ENCODE measurements at places on chromosomes 13 and 19.
A peak's percentile ranks its signal among the peaks of the same experiment; 100 is the strongest.

DNA sequence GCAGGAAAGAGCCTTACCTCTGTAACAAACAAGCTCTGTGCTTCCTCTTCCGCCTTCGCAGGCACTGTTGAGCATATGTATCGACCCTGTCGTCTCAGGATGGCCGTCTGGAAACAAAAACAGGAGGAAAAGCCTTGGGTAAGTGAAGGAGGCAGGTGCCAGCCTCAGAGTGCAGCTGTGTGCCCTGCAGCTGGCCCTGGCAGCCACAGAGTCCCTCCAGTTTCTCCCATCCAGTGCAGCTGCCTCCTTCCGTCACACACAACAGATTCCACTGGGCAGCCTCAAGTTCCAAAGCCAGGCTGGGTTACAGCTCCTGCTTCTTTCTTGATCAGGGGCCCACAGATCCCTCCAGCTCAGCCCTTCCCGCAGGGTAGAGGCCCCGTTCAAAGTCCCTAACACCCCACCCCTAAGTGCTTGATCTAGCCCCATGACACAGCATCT lies 47.7 kb downstream of the DOCK9 start:
- DNase-seq, result peak; percentile 49

DNA sequence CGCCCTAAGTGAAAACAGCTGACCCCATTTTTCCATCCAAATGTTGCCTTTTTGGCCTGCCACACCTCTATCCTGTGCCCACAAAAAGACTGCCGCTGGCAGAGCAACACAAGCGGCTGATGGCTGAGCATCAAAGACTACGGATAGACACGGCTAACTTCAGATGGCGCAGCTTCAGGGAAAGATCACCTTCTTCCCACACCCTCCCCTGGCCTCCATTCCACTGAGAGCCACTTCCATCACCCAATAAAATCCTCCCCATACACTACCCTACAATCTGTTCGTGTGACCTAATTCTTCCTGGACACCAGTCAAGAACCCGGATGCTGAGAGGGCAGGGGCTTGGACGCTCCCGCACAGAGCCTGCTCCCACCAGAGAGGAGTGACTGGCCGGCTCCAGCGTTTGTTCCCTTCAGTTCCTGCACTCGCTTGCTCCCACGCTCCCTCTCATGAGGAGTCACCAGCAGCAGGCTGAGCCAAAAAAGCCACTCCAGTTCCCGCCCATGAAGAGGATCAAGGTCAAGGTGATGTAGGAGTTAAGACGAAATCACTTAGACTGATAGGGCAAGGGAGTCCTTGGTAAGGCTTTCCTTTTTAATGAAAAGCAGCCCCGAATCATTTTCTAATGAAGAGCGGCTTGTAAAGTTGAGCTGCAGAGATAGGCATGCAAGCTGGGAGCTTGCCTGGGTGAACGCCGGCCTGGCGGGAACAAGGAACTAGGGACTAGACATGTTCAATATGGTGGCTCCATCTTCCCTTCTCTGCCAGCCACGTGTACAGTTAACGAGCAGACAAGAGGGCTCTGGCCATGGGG lies 35.7 kb downstream of the TSKS start:
- no peak for DNase-seq

DNA sequence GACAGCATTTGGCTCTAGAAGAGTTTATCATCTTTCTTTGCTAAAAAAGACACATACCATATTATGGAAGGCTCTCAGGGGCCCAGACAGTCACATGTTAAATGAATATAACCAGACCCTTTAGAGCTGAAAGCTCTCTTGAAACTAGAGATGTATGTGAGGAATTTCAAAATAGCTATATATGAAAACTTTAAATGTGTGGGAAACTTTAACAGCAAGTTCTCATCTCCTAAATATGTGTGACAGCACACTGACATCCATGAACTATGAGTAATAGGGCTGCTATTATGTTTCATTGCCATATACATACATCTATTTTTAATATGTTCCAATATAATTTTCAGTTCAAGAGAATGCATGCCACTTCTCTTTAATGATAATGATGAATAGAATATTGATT lies 509.5 kb downstream of the GPC6 start:
- no peak for DNase-seq

GRCh38 chr13:51759240-51759639 lies 44.7 kb downstream of the DHRS12 start:
- no peak for DNase-seq

DNA sequence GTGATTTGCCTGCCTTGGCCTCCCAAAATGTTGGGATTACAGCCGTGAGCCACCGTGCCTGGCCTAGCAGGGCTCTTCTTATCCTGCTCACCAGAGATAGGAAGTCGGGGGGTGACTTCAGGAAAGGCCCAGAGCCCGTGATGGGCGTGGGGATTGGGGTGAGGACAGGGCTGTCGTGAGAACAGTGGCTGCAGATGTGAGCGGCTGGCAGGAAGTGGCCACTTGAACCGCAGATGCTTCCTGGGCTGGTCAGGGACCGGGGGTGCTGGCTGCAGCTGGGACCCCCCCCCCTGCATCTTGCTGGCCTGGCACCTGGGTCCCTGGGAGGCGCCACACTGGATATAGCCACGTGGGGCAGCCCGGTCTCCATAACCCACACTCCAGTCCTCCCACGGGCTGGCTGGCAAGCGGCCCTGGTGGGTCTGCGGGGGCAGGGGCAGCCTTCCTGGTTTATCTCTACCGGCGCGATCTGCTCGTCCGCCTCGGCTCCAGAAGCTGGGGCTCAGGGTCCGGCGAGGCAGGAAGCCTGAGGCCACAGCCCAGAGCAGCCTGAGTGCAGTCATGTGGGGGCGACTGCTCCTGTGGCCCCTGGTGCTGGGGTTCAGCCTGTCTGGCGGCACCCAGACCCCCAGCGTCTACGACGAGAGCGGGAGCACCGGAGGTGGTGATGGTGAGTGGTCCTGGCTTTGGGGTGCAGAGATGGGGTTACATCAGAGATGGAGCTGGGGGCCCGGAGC lies at the start of gene F2RL3:
F2RL3 (plus strand) TSS at position 371 of the 737 bp plus-strand sequence; CDS start at position 562, 191 bp downstream.
- DNase-seq, result no peak

- DNase-seq, result no peak
These were observed 1697.2 kb upstream of the PCDH20 start for GRCh38 chr13:63112799-63113395.

DNA sequence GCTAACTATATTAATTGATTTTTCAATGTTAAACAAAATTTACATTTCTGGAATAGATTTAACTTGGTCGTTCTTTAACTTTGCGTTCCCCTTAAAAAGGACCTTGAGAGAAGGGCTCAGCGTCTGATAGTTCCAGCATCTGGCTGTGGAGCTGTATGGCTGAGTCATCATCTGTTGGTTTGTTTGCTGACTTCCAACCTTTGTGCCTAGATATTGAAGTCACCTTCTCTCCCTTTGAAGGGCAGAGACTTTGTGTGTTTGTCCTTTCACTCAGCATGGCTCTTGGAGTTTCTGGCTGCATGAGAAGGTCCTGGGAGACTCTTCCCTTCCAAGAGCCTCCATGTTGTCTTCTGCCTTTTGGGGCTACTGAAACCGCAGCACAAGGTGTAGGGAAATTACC lies 16.6 kb upstream of the IRS2 start:
- DNase-seq, result no peak

DNA sequence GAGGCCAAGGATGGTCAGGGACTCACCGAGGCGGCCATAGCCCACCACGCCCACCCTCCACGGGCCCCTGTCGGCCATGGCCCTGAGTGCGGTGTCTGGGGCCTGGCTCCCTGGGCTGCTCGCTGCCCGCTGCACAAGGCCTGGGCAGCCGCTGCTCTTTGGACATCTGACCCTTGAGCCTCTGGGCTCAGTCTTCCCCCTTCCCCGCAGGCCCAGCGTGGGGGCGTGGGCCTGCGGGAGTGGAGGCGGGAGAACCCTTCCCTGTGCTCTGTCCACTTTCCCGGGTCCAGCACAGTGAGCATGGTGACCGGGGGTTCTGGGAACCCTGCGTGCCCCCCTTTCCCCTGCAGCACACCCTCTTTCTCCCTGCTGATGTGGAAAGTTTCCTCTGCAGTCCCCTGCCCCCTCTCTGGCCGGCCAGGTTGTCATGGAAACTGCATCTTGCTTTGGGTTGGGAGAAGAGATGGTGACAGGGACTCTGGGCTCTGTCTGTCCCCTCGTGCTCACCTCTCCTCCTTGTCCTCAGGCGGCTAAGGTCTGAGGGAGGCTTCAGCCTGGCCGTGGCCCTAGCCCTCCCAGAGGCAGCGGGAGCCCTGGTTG lies at the start of gene ASPDH:
ASPDH (minus strand) TSS at position 168 of the 600 bp plus-strand sequence; CDS start at position 78, 90 bp downstream.
- DNase-seq, result peak; percentile 36

- DNase-seq, result no peak
These were observed 28.3 kb downstream of the INSR start for GRCh38 chr19:7265963-7266362.

- DNase-seq, result no peak
These were observed 222.6 kb upstream of the MAB21L1 start for GRCh38 chr13:35698911-35699576.

DNA sequence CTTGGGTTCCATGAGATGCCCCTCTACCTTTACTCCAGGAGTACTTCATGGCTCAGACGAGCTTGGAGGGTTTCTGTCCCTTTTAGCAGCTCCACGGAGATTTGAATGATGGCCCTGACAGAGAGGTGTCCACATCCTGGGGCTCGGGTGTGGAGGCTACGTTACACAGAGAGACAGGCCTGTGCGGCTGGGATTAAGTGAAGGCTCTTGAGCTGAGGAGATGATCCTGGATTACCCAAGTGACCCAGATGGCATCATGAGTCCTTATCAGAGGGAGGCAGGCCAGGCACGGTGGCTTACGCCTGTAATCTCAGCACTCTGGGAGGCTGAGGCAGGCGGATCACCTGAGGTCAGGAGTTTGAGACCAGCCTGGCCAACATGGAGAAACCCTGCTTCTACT lies 12.4 kb downstream of the DPP9 start:
- no peak for DNase-seq

- DNase-seq, result no peak
These were observed 151.3 kb upstream of the ATXN8OS start for GRCh38 chr13:69956349-69956748.

GRCh38 chr13:33341861-33342452 lies 56.4 kb upstream of the STARD13 start:
- DNase-seq, result no peak

DNA sequence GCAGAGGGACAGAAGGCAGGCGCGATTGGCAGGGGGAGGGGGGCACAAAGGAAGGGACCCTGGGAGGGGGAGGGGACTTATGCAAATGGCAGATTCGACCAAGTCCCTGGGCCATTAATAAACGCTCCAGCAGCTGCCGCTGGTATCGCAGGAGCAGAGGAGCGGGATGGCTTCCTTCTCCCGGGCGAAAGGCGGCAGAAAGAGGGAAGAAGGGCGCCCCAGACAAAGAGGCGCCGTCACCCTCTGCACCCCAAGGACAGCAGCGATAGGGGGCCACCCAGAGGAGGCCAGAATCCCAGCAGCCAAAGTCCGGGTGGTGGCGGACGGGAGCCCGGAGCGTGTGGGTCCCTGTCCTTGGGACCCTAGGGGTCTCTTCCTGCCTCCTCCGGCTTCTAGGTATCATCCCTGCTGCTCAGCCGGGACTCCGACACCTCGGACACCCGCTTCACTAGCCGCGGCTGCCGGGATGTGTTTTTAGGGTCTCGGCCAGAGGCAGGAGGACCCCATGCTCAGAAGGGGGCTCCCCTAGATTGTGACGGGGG lies 1.9 kb downstream of the PTPRS start:
- peak; percentile 37 for DNase-seq

DNA sequence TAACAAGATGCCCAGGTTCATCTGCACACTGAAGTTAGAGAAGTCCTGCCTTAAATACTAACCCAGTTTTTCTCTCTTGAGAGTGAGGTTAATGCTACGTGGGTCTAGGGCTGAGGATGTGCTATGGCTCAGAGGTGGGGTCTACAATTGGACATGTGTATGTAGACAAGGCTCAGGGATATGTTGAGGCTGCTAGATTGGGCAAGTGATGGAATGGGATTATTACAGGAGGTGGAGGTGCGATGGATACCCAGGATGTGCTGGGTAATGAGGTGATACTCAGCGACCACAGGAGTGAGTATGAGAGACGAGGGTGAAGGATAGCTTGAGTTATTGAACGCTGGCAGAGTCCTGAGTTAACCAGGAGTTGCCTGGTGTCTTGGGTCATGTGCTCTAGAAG lies 38.1 kb downstream of the PPP2R1A start:
- DNase-seq, result no peak

DNA sequence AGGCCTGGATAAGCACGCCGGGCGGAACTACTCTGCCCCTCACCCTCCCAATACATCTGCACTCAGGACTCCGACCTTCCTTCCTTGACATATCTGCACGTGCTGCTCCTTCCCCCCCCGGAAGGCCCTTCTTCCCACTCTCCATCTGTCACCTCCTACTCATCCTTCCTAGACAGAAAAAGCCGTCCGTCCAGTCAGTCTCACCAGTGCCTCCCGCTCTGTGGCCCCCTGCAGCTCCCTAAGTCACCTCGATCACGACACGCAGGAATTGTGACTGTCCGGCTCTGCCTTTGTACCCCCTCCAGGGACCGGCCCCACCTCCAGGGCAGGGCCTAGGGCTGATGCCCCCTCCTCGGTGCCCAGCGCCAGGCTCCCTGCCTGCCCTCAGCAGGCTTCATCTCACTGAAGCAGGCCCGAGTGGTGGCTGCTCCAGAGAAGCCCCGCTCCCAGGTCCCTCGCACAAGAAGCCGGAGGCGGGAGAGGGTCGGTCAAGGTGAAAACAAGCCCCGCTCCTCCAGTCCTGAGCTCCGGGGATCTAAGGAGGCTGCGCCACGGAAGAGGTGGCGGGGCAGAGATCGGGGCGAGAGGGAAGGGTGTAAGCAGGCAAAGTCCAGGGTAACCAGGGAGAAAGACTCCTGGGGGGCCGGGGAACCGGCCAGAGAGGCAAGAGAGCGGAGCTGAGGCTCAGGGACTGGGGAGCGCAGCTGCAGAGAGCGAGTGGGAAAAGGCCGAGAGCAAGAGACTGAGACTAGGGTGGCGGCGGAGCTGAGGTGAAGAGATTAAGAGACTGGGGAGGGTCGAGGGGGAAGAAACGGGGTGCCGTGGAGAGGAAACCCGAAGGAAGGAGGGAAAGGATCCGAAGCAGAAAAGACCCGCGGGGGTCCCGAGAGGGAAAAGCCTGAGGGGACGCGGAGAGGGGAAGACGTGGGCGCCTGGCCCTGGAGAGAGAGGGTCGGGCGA lies 1.1 kb downstream of the PPP6R1 start:
- DNase-seq, result no peak

GRCh38 chr13:91158017-91158395 lies 189.5 kb upstream of the MIR17HG start:
- DNase-seq, result no peak

DNA sequence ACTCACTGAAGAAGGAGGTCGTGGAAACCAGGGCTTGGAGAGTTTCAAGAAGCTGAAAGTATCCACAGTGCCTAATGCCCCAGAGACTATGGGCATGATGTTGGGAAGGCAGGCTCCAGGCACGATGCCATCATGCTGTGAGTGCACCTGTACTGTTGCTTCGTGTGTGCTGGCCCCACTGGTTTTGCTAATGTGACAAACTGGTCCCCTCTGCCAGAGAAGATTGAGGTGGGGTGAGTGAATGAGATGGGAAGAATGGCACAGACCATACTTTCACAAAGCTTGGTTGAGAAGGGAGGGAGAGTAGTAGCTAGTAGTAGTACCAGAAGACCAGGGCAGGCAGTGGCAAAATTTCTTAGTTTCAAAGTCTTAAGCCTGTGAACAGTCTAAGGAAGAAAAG lies 19.0 kb upstream of the POP4 start:
- no peak for DNase-seq
